ENCODE measurements at places on chromosomes 7 and 10.

DNA sequence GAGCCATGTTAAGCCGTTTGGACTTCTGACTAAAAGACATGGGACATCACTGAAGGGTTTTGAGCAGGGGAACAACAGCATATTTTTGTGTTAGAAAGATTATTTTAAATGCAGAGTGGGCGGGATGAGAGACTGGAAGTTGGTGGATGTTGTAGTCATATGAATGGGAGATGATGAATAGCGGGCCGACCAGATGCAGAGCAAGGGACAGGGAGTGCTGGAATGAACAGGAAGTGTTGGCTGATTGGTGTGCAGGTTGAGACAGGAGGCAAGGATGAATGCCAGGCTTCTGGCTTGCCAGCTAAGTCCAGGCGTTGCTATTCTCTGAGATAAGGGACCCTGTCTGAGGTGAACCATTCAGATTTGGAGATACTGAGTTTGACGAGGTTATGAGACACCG is 38.0 kb downstream of the GAD2 start:
- DNase-seq, result no peak

DNA sequence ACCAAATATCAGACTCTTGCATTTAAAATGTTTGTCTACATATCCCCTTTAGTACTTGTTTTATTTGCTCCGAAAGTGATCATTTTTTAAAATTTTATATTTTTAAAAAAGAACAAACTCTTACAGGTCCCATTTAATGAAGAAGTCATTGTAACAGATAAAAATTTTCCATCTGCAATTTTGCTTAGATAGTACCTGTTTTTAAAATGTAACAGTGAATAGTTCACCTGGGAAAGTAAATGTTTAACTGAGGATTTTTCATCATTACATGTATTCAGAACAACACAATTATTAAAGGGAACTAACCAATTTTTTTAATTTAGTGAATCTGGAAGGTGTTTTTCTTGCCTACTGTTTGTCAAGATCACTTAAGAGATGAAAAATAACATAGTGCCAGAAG is 1099.5 kb upstream of the PHF14 start:
- DNase-seq, result no peak

DNA sequence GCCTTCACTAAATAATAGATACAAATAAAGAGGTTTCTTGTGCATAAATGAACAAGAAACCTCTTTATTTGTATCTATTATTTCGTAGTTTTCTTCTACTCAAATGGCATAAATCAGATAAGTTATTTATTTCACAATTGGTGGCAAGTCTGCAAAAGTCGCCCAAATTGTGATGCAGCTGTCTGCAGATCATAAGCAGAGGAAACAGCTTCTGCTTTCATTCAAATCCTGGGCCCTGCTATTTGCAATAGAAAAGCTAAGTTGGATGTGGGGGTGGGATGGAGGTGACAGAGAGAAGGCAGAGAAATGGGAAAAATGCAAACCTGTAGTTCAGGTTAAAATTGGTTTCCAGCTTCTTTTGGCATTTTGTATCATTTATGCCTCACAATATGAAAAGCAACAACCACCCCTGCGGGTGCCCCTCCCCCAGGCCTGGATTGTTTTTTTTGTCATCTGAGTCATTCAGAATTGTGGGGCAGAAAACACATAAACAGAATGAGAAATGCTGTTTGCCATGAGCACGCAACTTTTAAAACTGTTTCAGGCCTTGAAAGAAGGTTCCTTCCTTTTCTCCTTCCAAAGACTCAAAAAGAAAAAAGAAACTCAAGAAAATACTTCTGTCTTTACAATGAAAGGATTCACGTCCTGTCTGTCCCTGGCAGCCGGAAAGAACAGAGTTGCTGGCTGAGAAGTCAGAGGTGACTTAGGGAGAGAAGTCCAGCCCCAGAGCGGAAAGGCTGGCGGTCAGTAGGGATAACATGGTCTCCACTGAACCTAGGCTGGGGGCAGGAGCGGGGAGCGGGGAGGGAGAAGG is 132.9 kb downstream of the BAMBI start:
- no peak for DNase-seq

DNA sequence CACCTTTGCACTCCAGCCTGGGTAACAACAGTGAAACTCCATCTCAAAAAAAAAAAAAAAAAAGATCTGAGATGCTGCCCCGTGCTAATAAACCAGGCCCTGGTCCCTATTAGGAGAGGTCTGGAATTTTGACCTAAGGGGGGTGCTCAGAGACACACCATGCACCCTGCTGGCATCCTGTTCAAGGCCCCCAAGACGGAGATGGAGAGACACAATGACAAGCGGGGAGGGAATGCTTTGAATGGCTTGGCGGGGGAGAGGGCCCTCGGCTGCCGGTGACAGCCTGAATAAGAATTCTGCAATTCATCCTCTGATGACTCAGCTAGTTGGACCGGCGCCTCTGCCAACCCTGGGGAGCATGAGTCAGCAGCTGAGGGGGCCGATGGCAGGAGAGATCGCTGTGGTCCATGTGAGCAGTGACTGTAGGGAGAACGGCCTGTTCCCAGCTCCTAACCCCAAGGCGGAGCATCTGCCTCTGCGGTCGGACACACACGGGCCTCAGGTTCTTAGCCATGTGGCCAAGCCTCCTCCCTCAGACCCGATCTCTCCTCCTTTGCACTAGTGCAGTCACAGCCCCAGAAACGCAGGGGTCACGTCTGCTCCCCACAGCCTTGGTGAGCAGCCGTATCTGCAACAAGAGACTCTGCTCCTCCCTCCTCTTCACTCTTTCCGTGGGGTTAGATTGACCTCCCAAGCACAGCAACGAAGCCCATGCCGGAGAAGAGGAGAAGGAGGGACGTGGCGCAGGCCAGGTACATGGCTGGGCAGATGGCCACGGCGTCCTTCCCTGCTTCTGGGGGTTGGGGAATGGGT is 14.9 kb downstream of the TRIM56 start:
- DNase-seq, result peak; percentile 27

GRCh38 chr7:73308074-73308664 is 457 bp downstream of the NSUN5 start:
- DNase-seq, result no peak

- DNase-seq, result no peak
These were observed 104.5 kb downstream of the GRID1 start for GRCh38 chr10:86261941-86262687.
